ENCODE measurements at places on chromosomes 16 and 17. TPM values are rescaled to one million over a fixed set of nuclear protein-coding genes. Genes with fewer than 3 reads are reported as not detected.
A peak's percentile ranks its signal among the peaks of the same experiment; 100 is the strongest.

DNA sequence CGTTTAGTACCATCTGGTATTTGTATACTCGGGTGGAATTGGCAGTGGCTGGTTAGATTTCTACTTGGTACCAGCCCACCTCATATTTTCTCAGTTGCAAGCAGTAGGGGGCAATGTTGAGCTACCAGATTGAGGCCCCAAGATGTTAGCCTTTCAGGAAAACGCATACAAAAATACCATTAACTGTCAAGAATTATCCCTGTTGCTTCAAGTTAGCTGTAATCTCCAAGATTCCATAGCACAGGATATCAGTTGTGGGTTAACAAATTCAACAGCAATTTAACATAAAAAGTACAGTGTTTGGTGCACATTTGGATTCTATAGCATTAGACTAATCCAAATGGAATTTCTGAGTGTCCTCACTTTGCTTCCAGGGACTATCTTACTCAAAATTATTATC is 188.2 kb downstream of the FTO start:
- peak; percentile 62 for DNase-seq

- DNase-seq = no peak
These were observed 86.7 kb downstream of the KATNIP start for GRCh38 chr16:27636453-27637240.

GRCh38 chr16:8739989-8740704 is 57.3 kb downstream of the TMEM186 start:
- no peak for DNase-seq

DNA sequence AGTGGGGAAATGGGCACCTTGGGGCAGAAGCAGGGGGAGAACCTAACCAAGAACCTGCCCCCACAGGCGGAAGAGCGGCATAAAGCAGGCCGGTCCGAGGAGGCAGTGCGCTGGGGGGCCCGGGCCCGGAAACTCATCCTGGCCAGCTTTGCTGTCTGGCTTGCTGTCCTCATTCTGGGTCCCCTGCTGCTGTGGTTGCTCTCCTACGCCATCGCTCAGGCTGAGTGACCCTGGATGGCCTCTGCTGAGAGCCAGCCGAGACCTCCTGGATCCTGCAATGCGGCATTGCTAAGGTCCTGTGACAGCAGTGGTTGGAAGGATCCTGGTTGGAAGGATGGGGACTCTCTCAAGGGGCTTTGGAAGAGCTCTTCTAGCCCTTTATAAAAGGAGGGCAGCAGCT is 4.5 kb upstream of the PHKG2 start:
- DNase-seq = no peak

- DNase-seq = no peak
These were observed 5.9 kb upstream of the DNAH17 start for GRCh38 chr17:78583091-78583490.

GRCh38 chr17:18163547-18163946 is 20.1 kb upstream of the ALKBH5 start:
- DNase-seq = no peak

- no peak for DNase-seq
These were observed 740 bp downstream of the AATF start for GRCh38 chr17:36949461-36949927.

GRCh38 chr16:11675561-11676511 is 7.6 kb downstream of the SNN start:
- DNase-seq = peak; percentile 84

- no peak for DNase-seq
These were observed 210.4 kb upstream of the N4BP1 start for GRCh38 chr16:48820379-48820778.

DNA sequence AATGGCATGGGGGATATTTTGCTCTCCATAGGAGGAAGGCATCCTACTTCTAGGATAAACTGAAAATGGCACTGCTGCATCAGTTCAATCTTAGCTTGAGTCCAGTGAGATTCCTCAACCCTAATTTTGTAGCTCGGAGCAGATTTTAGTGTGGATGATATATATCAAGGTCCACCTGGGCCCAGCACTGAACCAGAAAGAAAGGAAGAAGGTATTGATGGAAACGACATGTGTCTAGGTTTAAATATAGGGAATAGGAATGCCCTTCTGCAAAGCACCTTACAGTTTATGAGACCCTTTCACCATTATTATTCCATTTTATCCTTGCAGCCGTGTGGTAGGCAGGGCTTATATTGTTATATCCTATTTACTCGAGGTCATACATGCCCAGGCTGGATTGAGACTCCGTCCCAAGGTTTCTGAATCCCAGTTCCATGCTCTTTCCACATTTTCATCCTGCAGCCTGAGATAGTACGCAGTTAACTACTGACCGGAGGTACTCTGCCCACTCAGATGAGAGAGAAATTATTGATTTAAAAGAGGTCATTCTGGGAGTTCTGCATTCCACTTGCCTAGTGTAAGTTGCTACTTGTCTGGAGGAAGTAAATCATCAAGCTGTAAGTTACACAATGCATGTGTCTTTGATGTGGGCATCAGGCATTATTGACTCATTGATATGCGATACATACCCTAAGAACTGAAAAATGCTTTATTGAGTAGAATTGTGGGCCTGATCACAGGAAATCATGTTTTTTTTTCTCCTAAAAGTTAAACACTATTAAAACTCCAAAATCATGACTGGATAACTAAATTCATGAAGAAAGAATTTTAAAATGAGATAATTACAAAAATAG is 10.1 kb downstream of the KRT39 start:
- DNase-seq = no peak

- no peak for DNase-seq
These were observed 195.3 kb upstream of the AXIN2 start for GRCh38 chr17:65756760-65757159.

DNA sequence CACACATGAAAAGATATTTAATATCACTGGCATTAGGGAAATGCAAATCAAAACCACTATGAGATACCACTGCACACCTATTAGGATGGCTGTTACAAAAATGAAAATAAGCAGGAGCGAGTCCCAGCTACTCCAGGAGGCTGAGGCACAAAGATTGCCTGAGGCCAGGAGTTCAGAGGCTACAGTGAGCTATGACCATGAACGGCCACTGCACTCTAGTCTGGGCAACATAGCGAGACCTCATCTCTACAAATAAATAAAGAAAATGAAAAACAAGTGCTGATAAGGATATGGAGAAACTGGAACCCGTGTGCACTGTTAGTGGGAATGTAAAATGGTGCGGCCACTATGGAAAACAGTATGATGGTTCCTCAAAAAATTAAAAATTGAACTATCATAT is 23.6 kb downstream of the KIFC3 start:
- DNase-seq = no peak

DNA sequence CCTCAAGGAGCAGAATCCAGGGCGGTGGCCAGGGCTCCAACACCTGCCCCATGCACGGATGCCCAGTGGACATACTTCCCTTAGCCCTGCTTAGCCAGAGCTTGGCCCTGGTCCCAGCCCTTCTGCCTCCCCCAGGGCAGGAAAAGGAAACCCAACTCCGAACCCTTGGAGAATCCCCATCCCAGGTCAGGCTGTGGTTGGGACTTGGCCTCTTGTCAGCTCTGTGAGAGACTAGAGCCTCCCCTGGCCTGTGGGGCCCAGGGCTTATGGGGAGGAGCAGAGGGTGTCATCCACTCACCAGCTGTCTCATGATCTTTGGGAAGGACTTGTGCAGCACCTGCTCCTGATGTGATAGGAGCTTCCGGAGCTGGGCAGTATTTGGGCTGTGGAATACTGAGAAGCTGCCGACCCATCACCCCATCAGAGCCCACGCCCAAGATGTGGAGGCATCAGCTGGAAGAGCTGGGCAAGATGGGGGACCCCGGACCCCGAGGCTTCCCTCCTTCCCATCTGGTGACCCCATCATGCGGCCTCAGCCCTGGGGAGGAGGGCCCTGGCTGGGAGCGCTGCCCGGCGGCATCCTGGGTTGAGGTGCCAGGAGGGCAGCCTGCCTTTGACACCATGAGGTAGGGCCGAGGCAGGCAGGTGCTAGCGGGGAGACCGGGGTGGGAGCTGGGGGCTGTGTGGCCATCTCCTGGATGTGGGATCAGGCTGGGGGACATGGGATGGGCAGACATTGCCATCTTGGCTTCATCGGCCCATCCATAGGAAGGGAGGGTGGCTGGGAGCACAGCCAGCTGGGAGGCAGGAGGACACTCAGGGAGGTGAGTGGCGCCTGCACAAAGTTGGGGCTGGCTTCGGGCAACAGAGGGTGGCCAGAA is 45.1 kb downstream of the TNFRSF13B start:
- no peak for DNase-seq

- no peak for DNase-seq
These were observed 2.1 kb downstream of the CMTM1 start for GRCh38 chr16:66568355-66568754.

DNA sequence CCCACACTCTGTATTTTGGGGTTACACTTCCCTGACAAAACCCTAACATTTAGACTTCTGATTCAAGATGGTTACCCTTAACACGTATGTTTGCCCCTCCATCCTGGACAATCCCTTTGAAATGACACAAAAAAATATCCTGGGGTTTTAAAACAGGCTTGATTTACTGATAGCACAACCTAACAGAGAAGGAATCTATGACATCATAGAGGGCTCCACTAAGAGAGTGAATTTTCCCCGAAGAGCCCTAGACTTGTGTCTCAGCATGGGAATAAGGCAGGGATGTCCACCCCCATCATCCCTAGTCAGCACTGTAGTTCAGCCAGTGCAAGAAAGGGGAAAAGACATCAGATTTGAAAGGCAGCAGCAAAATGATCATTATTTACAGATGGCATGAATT is 15.8 kb upstream of the SRCIN1 start:
- no peak for DNase-seq

DNA sequence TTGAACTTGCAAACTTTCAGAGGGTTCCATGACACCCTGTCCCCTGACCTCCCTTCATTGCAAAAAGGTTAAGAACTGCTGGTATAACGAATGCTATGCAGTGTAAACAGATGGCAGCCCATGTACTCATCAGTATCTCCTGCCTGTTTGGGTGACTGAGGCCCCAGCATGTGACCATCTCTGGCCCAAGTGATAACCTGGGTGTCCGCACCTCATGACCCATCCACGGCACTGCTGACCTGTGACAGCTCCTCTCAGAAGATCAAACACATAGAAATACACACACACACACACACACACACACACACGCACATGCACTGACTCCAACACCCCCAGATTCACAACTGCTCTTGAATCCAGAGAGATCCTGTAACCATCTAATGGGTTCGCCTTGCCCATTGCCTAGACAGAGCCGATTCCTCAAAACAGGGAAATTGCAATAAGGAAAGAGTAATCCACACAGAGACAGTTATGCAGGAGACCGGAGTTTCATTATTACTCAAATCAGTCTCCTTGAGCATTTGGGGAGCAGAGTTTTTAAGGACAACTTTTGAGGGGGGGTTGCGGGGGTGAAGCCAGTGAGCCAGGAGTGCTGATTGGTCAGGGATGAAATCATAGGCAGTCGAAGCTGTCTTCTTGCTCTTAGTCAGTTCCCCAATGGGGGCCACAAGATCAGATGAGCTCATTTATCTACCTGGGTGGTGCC is 11.3 kb upstream of the PHOSPHO1 start:
- no peak for DNase-seq

GRCh38 chr17:72599891-72600290 is 479.1 kb downstream of the SOX9 start:
- DNase-seq = no peak

DNA sequence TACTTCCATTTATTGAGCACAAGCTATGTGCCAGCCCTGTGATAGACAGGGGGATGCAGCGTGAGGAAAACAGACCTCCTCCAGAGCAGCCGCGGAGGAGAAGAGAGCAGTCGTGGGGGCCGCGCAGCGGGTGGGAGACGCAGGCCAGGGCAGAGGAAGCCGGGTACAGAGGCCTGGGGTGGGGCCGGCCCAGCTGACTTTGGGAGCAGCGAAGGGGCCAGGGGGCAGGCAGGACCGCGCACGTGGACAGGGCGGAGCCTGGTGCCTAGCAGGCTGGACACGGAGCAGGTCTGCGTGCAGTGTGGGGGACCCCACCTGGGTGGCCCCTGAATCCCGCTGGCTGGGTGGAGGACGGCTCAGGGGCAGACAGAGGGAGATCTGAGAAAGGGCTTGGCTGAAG is 46.2 kb downstream of the ZFPM1 start:
- no peak for DNase-seq

DNA sequence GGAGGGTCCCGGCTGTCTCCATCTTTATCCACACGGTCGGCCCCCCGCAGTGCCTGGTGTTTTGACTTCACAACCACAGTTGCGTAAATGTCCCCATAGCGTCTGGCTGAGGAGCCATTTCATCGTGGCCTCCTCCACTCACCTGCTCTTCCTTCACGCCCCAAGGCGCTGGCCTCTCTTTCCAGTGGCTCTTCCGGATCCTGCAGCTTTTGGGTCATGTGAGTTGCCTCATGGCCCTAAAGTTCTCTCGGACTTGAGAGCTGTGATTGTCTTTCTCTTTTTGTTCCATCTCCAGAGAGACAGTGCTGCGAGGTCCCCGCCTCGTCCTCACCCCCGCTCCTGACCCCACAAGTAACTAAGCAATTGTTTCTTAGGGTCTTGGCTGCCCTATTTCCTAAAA is 22.7 kb downstream of the FLYWCH1 start:
- no peak for DNase-seq

GRCh38 chr17:74513987-74514631 is 17.2 kb downstream of the CD300LB start:
- DNase-seq = peak; percentile 30

DNA sequence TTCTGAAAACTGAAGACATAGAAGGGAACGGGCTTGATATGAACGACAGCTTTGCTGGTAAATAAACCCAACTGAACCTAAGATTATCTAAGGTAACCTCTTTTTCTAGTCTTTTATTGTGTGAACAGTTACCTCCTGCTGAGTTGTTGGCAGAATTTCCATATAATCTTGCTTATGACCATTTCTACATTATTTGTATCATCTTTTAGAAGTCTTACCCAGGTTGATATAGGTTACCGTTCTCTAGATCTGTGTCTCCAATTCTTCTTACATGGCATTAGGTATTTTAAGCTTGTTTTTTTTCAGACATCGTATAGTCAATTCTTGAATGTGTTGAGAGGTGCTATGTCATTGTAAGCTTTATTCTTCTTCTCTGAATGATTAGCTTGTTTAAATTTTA is 24.3 kb downstream of the TTC19 start:
- no peak for DNase-seq

- no peak for DNase-seq
These were observed 471.8 kb downstream of the CDH13 start for GRCh38 chr16:83098536-83098935.

GRCh38 chr16:69469807-69470561 is 45.6 kb downstream of the CYB5B start:
- DNase-seq = no peak

CACNG1 gene
- total RNA-seq = not detected

CD7 gene
- not detected for total RNA-seq

PDILT gene
- total RNA-seq = not detected

ABI3 gene
- total RNA-seq = 1.00 TPM

APOH gene
- total RNA-seq = 0.36 TPM

ZSCAN10 gene
- not detected for total RNA-seq

PPP1R1B gene
- 6.1 TPM for total RNA-seq

KRTAP2-2 gene
- total RNA-seq = not detected

HEATR9 gene
- not detected for total RNA-seq

CRISPLD2 gene
- 4.8 TPM for total RNA-seq

MYH8 gene
- total RNA-seq = 0.27 TPM

PKMYT1 gene
- total RNA-seq = 5.0 TPM

All from cerebellum (tissue), 4 donors.